ENCODE measurements at places on chromosomes 2 and 18.

DNA sequence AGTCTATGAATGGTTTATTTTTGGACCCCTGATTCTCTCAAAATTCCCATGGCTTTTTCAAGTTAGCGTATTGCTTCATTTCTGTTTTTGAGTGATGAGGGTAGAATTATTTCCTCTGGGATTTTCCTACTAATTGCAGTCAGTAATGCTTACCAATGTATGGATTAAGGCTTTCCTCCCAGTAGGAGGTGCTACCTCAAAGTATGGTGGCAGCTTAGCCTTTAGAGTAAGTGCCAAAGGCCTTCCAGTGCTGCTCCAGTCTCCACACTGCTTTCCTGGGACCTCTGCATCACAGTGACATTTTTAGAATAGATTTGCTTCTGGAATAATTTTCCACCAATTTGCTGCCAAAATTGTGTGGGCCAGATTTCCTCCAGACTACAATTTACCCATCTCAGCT, 16.2 kb upstream of the SSB start:
- DNase-seq = no peak

GRCh38 chr18:2222270-2223185, 348.8 kb downstream of the METTL4 start:
- DNase-seq = no peak

DNA sequence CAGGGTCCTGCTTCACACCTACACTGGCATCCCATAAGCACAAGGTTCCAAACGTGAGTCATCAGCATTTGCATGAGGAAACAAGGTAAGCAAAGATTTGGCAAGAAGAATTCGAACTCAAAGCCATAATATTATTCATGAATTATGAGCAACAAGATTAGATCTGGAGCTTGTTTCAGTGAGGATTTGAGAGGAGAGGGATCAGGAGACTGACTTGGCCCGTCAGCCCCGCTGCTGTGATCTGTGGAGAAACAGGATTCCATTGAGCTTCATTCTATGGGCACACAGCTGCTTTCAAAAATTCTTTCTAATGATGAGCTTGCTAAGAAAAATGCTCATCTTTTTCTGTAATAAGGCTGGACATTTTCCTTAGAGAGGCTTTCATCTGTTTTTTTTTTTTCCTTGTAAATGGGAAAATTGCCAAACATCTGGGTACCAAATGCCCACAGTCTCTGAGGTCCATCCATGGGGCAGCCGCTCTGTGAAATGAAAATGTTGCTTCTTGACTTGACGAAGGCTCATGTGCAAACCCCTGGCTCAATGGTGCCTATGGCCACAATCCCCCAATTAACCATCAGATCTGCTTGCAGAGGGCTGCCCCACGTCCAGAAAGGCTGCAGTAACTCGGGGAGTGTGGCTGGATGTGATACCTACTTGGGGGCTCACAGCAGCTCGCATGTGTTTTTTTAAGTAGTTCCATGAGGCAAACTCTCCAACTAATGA, 179.3 kb downstream of the TMEM18 start:
- no peak for DNase-seq

GRCh38 chr18:43572163-43572562, 294.9 kb upstream of the SYT4 start:
- no peak for DNase-seq

DNA sequence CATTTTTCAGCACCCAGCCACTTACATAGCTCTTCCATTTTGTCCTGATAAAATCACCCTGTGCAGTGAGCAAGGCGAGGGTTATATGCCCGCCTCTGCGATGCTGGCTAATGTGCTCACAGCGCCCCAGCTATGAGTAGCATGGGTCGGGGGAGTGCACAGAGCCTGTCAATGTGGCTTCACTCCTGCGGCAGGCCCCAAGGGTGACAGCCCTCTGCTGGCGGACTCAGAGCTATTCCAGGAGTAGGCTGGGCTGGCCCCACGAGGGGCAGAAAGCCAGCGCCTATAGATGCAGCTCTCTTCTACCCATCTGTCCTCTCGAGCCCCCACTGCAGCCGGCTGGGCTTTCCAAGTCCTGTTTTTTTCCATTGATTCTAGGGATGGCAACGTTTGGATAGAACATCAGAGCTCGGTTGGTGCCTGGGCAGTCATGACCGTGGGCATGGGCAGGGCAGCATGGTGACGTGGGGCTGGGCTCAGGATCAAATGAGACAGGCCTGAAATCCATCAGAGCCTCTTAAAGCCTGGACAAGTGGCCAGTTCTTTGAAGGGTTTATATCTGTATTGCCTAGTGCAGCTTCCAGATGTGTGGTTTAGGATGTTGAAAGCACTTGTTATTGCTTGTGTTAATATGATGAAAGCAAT, 134.7 kb downstream of the MCFD2 start:
- no peak for DNase-seq

GRCh38 chr2:35410431-35411061, 945.0 kb upstream of the CRIM1 start:
- no peak for DNase-seq

- no peak for DNase-seq
Measured at GRCh38 chr2:42224422-42225067, 55.4 kb downstream of the EML4 start.

GRCh38 chr2:1233281-1233680, 180.0 kb upstream of the TPO start:
- DNase-seq = no peak

DNA sequence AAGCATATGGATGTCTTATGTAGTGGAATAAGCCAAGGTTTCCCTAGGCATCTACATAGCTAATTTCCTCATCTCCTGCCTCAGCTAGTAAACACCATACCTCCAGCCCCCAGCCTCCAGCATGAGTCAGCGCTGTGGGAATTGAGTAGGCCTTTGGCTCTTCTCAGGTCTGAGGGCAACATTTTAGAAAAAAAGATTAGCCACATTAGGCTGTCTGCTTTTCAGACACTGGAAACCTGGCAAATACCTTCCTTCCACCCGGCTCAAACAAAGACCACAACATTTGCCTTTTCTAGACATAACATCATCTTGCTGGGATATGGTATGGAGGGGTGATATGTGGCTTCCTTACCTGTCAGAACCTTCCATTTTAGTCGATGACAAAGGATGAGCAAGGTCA, 6.1 kb upstream of the CCDC195 start:
- DNase-seq = no peak

GRCh38 chr2:39435234-39435633, 1.9 kb downstream of the MAP4K3 start:
- DNase-seq = no peak

- DNase-seq = no peak
Measured at GRCh38 chr2:203751685-203752271, 45.3 kb downstream of the CD28 start.

DNA sequence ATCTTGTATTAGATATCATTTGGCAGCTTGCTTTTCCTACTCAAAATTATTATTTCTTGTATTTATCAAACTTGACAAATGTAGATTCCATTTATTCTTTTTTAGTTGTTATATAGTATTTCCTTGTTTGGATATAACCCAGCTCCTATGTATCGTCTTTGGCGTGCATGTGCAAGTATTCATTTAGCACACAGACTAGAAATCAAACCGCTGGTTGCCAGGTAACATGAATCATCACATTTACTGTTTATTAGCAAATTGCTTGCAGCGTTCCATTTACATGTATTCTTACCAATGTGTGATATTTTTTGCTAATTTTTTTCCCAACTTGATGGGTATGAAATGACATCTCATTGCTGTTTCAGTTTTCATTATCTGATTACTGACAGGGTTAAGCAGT, 2089.7 kb upstream of the CELF4 start:
- DNase-seq = no peak

- no peak for DNase-seq
Measured at GRCh38 chr2:162172802-162173370, 20.8 kb upstream of the GCG start.

DNA sequence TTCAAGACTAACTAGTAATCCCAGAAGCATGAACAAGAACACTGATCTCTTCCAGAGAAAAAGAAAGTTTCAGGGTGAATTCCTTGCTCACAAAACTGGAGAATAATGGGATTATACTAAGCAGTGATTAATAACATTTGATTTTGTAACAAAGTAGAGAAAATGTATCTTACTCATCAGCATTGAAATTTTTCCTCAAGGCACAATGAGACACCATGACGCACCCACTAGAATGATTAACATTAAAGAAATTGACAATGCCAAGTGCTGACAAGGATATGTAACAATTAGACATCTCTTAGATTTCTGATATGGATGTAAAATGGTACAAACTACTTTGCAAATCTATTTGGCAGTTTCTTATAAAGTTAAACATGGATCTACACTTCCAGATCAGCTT, 101.1 kb upstream of the EPHA4 start:
- no peak for DNase-seq

DNA sequence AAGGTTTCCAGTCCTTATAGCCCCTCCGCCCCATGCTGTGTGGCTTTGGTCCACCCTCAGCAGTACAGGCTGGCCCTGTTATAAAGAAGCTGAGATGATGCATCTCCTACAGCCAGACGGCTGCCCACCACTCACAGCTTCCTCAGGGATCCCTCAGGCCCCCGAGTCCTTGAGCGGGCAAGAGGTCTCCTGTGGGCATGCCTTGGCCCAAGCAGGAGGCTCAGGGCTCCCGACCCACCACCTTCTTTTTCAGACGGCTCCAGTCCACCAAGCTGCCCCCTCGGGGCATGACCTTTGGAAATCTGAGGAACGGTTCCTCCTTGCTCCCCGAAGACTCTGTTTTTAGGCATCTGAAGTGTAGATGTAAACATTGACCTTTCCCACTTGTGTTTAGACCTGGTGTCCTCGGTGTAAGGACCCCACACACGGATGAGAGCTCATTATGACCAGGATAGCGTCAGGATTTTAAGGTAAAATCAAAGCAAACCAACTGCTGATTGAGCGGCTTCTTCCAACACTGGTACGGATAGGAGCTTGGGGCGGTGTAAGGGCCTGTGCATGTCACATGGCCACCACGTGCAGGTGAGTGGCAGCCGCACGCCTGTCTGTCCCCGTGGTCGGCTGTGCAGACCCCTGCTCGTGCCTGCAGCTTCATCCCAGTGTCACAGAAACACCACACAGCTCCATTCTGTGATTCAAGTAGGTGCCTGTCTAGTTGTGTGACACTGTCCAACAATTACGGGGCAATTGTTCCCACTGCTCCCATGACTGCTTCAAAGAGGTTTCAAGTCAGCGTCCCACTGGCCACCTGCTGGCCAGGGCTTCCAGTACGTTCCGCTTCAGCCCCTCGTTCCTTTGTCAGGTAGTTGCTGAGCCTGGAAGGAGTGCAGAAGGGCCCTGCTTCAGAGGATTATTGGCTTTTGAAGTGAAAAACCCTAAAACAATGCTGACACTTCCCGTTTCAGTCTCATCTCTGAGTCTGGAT, 74.7 kb downstream of the NDUFA10 start:
- no peak for DNase-seq

- no peak for DNase-seq
Measured at GRCh38 chr18:48023334-48024008, 93.0 kb upstream of the SMAD2 start.

GRCh38 chr2:33166287-33166881, 219.6 kb downstream of the LTBP1 start:
- no peak for DNase-seq

GRCh38 chr2:240252191-240252871, 111.9 kb upstream of the OTOS start:
- DNase-seq = no peak

- no peak for DNase-seq
Measured at GRCh38 chr2:37718515-37719161, 47.2 kb upstream of the CDC42EP3 start.

DNA sequence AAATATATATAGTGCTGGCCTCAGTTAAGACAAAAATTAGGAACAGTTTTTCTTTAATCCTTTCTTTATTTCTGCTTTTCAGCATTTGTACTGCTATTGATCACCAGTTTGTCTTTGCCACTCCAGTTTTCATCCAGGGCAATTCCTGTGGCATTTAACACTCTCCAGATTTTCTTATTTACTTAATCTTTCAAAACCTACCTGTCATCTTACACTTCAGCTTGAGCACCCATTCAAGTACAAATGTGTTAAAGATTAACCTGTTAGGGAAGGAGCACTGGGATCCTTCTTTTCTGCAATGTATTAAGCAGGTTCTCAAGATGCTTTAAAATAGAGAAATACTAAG, 101.8 kb upstream of the SCN1A start:
- DNase-seq = no peak

GRCh38 chr2:170923799-170924198, 5.3 kb upstream of the GORASP2 start:
- no peak for DNase-seq

- DNase-seq = no peak
Measured at GRCh38 chr2:88521445-88522073, 69.1 kb upstream of the FOXI3 start.

DNA sequence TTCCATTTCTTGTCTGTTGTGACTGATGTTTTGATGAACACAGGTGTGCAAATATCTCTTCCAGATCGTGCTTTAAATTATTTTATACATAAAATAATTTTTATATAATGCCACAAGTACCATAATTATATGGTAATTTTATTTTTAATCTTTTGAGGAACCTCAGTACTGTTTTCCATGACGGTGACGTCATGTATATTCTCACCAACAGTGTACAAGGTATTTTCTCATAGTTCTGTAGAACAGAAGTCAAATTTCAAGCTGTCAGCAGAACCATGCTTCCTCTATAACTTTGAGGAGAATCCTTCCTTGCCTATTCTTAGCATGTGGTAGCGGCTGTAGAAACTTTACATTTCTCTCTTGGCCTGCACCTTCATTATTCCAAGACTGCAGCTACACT, 349.4 kb upstream of the GYPC start:
- DNase-seq = no peak

GRCh38 chr2:11307764-11308415, 36.5 kb downstream of the ROCK2 start:
- no peak for DNase-seq

GRCh38 chr2:102592601-102593000, 26.8 kb upstream of the SLC9A2 start:
- DNase-seq = no peak

DNA sequence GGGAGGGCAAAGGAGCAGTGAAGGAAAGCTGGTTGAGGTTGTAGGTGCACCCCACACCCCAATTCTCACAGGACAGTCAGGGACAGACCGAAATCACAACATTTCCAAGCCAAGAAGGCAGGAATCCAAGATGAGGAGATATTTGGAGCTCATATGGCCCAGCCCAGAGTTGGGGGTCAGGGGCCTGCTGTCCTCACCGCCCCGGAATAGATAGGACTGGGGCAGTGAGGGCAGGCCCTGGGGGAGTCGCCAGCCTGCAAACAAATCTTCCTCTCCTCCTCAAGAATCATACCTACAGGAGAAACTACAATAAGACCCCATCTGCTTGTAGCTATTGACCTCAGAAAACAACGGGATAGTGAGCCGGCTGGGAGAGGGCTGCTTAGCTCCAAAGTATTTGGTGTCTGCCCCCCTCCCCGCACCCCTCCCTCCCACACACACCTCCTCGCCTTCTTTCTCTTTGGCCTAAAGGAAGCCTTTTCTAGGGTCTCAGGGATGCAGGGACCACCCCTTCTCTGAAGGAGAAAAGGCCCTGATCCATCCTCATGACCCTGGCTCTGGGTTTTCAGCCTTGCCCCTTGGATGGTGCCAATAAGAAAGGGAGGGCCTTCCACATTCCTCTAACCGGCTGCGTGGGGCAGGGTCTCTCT, 3.8 kb downstream of the EN1 start:
- no peak for DNase-seq
